ENCODE measurements at places on chromosomes 1 and 21.

GRCh38 chr1:205374210-205375078 lies 17.7 kb upstream of the KLHDC8A start:
- DNase-seq = peak; percentile 31

GRCh38 chr1:57474137-57474750 lies 50.4 kb upstream of the DAB1 start:
- DNase-seq = no peak

- DNase-seq = no peak
Observed at GRCh38 chr1:104780470-104781078, 1030.9 kb downstream of the AMY1C start.

DNA sequence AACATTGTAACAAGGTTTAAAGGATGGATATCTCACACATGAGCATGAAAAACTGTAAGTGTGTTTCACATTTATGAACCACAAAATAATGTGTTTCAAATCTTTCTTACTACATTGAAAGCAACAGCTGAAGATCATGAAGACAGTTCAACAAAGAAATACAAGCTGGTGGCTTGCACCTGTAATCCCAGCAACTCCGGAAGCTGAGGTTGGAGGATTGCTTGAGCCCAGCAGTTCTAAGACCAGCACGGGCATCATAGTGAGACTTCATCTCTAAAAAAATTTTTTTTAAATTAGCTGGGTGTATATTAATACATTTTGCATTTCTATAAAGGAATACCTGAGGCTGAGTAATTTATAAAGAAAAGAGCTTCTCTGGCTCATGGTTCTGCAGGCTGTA lies 27.1 kb upstream of the C1orf198 start:
- no peak for DNase-seq

DNA sequence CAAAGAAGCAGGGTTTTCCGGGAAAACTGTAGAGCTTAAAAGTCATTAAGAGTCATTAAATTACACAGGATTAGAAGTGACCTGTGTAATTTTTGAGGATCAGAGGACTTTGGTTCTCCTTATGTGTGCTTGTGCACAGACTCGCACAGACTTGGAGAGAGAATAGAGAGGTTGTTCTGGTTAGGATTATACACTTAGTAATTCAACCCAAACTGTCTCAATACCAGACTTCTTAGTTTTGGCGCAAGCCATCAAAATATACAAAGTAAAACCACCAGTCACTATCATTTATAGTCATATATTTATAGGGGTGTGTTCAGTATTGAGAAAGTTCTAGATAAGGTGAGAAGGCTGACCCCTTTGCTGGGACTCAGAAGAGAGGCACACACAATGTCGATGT lies 112.3 kb downstream of the HLX start:
- DNase-seq = no peak

All from 8988T (cell line).